ENCODE measurements at places on chromosomes 1 and 21.

GRCh38 chr1:155938220-155938627, 3.2 kb upstream of the RXFP4 start:
- peak; percentile 63 for DNase-seq

DNA sequence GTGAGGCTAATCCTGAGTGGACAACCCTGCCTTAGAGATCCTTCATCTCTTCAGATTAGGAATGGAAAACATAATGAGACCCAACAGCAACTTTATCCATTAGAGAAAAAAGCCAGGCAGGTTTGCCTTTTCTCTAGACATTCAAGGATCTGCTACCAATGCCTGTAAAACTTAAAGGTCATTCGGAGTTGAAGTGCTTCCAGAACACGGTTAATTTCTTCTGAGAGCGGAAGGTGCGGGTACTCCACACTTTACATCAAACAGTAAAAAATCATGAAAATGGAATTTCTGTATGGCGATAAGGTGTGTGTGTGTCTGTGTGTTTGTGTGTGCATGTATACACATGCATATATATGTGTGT, 65.2 kb upstream of the PRKACB start:
- no peak for DNase-seq

DNA sequence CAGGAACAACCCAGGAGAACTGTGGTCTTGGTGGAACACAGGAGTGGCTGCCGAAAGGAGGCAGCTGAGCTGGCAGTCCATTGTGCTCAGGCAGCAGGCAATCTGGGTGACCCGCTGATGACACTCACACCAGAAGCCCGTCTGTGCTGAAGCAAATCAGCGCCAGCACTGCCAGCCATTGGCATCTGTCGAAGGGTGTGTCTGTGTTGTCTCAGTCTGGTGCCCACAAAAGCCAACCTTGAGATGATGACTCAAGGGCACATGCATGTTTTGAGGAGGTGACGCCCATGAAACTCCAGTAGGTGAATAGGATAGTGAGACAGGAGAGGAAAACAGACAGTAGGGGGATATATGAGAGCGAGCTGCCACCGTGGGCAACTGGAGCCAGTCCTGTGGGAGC, 167.3 kb downstream of the KAZN start:
- no peak for DNase-seq

GRCh38 chr1:112342558-112342957, 53.5 kb upstream of the CTTNBP2NL start:
- DNase-seq = no peak

DNA sequence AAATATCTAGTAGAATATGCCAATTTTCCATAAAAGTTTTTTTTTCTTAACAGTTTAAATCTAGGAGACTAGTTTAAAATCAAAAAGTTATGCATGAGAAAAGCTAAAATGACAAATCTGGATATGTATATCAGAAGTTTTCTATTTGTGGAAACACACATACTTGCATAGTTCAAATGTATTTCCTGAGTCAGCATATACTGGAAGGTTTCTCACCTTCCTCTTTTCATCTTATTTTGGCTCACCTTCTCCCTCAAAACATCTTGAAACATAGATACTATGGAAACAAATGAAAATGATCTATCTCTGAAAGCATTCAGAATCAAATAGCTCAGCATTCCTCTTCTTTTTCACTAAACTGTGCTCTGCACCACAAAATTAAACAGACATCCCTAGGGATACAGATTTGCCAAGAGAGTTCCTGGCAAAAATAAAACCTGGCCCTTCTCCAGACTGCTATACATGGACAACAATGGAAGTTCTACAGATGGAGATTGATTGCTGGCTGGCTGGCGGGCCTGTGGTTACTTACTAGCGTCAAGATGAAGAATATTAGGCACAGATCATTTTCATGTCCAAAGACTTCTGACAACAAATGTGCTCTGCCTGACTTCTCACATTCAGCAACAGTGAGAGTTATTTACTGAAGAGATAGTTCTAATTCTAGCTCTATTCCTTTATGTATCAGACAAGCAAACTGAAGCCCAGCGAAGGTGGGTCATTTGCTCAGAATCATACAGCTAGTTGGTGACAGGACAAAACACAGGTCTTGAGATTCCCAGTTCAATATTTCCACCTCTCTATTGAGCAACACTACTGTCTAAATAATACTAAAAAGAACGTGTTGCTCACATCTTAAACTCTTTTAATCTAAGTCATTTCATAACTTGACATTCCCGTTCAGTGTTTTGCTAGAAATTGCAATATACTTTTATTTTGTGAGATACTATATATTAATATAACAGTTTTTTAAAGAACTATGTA, 26.6 kb downstream of the DIPK1A start:
- no peak for DNase-seq

DNA sequence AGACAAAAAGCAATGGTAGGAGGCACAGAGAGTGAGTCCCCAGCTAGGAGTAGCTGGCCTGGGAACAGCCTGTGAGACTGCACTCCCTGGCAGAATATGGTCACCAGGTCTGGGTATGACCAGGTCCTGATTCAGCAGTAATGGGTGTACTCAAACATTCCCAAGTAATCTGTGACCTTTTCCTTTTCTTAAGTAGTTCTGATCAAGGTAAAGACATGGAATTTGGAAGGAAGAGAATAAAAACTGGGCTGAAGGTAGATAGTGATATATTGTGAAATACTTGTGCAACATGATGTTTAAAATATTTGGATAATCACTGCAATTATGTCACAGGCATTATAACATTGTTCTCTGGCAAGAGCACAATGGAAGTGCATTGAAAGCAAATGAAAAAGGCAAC, 147.2 kb upstream of the DPYD start:
- no peak for DNase-seq

GRCh38 chr21:34642211-34643075, 26.4 kb upstream of the CLIC6 start:
- no peak for DNase-seq

DNA sequence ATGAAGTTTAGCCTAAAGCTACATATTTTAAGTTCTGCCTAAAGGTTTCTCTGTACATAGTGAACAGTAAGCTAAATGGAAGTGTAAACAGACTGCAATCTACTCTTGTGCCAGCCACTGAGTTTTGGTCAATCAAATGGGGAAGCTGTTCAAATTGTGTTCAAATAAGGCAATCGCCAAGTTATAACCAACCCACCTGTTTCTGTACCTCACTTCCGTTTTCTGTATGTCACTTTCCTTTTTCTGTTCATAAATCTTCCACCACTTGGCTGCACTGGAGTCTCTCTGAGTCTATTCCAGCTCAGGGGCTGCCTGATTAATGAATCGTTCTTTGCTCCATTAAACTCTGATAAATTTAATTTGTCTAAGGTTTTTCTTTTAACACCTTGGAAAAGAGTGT, 10.8 kb upstream of the THEM4 start:
- DNase-seq = peak; percentile 71

- DNase-seq = no peak
Measured at GRCh38 chr1:10638559-10639005, 157.9 kb downstream of the CASZ1 start.

GRCh38 chr1:54971317-54971791, 9.1 kb upstream of the TMEM61 start:
- peak; percentile 54 for DNase-seq

DNA sequence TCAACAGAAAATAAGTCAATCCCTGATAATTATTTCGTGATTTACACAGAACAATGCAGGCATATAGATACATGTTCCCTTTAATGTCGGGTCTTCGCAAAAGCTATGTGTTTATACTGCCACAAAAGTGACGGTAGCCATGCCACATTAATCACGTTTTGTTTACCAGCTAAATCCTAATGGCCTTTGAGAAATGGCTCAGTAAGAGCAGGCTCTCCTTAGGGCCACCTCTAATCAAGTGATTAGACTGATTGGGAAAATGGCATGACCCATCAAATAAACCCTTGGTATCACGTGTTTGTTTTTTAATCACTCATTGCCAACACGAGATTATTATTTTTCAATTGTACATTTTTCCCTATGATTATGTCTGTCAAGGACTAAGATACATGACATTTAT, 102.0 kb upstream of the USP25 start:
- no peak for DNase-seq

DNA sequence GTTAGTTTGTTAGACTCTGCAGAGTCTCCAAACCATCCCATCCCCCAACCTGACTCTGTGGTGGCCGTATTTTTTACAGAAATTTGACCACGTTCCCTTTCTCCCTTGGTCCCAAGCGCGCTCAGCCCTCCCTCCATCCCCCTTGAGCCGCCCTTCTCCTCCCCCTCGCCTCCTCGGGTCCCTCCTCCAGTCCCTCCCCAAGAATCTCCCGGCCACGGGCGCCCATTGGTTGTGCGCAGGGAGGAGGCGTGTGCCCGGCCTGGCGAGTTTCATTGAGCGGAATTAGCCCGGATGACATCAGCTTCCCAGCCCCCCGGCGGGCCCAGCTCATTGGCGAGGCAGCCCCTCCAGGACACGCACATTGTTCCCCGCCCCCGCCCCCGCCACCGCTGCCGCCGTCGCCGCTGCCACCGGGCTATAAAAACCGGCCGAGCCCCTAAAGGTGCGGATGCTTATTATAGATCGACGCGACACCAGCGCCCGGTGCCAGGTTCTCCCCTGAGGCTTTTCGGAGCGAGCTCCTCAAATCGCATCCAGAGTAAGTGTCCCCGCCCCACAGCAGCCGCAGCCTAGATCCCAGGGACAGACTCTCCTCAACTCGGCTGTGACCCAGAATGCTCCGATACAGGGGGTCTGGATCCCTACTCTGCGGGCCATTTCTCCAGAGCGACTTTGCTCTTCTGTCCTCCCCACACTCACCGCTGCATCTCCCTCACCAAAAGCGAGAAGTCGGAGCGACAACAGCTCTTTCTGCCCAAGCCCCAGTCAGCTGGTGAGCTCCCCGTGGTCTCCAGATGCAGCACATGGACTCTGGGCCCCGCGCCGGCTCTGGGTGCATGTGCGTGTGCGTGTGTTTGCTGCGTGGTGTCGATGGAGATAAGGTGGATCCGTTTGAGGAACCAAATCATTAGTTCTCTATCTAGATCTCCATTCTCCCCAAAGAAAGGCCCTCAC, at the start of gene OLIG2:
Gene OLIG2 (plus strand): TSS at position 447 of the 954 bp plus-strand sequence. CDS start 928 bp downstream, outside the sequence.
- DNase-seq = no peak

DNA sequence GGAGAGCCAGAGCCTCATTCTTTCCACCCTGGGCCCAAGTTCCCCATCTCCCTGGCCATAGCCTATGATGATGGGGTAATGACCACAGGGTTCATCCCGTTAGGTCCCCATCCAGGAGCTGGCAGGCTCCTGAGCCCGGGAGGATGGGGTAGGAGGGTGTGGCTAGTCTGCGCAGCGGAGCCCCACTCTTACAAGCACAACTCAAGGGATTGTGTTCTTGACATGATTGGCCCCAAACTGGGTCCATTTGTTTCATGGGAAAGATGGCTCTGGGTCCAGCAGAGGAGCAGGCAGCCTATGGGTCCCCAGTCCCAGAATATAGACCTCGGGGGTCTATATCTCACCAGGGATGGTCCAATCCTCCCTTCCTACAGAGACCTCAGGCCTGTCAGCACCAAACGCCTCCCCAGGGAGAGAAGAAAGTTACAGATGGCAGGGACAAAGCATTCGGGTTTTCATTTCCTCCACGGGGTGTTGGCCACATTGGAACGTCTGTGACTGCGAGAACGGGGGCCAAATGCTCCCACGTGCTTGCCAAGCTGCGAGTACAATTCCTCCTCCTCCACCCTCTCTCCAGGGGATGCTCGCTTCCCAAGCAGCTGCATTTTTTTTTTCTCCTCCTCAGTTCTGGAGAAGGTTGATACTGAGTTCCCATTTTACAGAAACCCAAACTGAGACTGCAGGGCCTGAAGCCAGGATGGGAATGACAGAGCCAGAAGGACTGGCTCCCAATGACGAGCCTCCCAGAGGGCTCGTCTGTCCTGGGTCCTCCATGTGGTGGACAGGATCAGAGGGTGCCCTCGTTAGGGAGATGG, 71.0 kb downstream of the DHRS3 start:
- no peak for DNase-seq

GRCh38 chr1:190138266-190138665, 339.4 kb downstream of the BRINP3 start:
- no peak for DNase-seq

DNA sequence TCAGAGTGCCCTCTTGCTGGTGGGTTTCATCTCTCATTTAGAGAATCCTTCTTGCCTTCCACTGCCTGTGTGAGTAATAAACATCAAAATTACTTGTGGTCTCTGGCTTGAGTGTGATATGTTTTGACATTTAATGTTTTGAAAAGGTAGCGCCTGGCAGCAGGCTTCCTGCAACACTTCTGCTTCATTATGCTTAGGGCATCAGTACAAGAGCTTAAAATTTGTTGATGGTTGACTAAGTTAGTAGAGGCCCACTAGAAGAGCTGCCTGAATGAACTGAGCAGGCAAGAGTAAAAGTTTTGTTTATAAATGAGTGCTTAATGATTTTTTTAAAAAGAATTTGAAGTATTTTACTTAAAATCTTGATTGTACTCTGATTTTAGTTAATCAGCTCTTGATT, 6.4 kb upstream of the RPE65 start:
- DNase-seq = no peak

DNA sequence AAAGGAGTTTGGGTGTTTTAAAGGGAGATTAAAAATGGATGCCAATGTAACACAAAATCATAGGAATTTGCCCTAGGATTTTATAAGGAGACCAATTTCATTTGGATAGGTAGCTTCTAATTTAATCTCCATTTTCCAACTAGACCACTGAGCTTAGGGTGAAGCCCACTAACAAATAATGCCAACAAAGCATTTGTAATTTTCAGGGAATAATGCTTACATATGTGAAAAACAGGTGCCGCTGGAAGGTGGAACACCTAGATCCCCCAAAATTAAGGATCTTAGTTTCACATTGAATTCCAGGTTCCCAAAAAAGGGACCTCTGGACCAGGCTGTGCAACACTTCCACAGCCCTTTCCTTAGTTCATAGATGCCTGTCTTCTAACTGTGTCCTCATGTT, 66.2 kb upstream of the B3GALT5 start:
- DNase-seq = no peak

- no peak for DNase-seq
Measured at GRCh38 chr1:167137332-167137781, 43.5 kb downstream of the STYXL2 start.

DNA sequence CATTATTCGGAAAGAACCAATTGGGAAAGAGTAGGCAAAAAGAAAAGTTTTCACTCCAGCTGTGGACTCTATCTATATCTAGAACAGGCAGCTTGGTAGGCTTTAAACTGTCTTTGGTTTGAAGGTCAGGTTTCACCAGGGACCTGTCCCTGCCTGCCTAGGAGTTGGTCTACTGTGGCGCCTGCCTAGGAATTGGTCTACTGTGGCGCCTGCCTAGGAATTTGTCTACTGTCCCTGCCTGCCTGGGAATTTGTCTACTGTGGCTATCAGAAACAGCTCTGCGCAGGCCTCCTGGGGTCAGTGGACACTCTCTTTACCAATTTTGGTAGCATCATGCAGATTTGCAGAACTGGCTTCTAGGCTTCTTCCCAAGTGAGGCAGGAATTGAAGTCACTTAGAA, 13.8 kb downstream of the USP25 start:
- DNase-seq = no peak

GRCh38 chr1:118902711-118903191, 85.4 kb downstream of the TBX15 start:
- no peak for DNase-seq
